ENCODE measurements at places on chromosomes 5 and 9. TPM values are rescaled to one million over a fixed set of nuclear protein-coding genes. Genes with fewer than 3 reads are reported as not detected.

DNA sequence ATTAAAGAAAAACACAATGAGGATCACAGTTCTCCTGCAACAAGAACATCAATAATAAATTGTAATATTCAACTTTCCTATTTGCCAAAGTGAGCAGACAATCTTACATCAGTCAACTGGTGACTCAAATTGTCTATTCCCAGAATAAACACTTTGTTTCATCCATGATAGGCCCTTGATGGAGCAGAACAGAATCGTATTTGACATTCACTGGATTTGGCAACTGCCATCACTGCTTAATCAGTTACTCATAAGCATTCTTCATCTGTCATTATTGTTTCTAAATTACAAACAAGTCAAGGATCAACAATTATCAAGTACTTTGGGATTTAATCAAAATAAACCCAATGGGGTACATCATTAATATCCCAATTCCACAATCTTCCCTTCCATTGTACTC lies 398.4 kb downstream of the GABRG2 start:
- no peak for DNase-seq
- no peaks in the 10 kb centered on the region for H3K27me3 ChIP-seq
- no peaks in the 10 kb centered on the region for H3K4me1 ChIP-seq
- H3K36me3 ChIP-seq = no peaks in the 10 kb centered on the region
- H3K27ac ChIP-seq = no peak overlapping the region

- H3K27me3 ChIP-seq = no peaks in the 10 kb centered on the region
- H3K4me3 ChIP-seq = no peak overlapping the region
- no peaks in the 10 kb centered on the region for H3K36me3 ChIP-seq
- peaks cover 8% of the 10 kb centered on the region for H3K4me1 ChIP-seq
- H3K27ac ChIP-seq = no peak overlapping the region
Observed at GRCh38 chr5:127891942-127892341, 188.8 kb downstream of the CCDC192 start.

Gene SPATA31D1
- not detected for total RNA-seq

DNA sequence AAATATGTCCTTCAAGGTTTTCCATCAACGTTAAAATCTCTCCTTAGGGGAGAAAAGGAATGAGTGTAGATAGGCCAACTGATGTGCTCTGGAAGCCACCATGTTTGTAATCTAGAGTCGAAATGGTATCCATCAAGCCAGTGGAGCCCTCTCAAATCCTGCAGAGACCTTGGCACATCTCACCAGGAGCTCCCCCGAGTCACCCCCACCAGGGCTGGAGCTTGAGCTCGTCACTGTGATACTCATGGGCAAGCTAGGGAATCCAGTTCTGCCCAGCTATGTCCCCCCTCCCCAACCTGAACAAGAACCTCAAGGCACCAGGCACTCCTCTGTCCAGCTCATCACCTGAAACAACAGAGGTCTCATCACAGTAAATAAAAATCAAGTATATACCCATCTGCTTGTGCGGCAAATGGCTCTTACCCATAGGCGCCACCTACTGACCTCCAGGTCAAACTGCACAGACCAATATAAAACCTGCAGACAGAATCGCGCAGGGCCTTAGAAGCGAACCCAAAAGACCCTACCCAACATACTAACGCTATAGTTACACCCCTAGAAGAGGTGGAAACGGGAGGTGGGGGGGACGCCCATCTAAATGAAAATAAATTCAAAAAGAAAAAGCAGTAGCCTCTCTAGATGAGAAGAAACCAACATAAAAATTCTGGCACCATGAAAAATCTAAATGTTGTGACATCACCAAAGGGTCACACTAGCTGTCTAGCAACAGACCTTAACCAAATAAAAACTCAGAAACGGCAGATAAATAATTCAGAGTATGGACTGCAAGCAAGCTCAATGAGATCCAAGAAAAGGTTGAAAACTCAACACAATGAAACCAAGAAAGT lies 75.0 kb downstream of the TTC39B start:
- no peak overlapping the region for H3K27ac ChIP-seq
- no peaks in the 10 kb centered on the region for H3K36me3 ChIP-seq
- H3K4me3 ChIP-seq = no peak overlapping the region
- no peak for DNase-seq

Gene MEGF10
- 1.2 TPM for total RNA-seq

DNA sequence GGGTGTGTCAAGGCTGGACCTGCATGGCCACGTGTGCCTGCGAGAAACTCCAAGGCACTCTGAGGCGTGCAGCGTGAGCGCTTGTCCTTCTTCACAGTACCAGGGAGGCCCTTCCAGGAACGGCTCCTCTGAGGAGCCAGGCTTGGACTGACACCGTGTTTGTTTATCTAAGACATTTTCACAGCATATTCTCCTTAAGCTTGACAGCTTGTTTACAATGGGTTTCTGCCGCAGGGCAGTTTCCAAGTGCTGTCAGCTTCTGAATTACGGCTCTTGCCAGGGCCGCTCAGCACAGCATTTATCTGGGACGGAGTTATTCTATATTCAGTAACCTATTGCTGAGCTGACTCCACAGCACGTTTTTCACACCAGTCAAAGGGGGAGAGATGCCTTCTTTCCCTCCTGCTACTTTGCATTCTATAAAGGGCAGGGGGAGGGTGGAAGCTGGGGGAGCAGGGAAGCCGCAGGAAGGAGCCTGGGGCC lies 98.4 kb downstream of the LMNB1 start:
- no peak overlapping the region for H3K4me3 ChIP-seq
- no peaks in the 10 kb centered on the region for H3K36me3 ChIP-seq
- H3K4me1 ChIP-seq = peaks cover 32% of the 10 kb centered on the region
- DNase-seq = no peak
- no peaks in the 10 kb centered on the region for H3K27me3 ChIP-seq

GRCh38 chr5:74499256-74500050 lies 141.1 kb downstream of the ENC1 start:
- no peaks in the 10 kb centered on the region for H3K4me1 ChIP-seq
- no peaks in the 10 kb centered on the region for H3K36me3 ChIP-seq
- H3K27ac ChIP-seq = no peak overlapping the region
- no peaks in the 10 kb centered on the region for H3K27me3 ChIP-seq

DNA sequence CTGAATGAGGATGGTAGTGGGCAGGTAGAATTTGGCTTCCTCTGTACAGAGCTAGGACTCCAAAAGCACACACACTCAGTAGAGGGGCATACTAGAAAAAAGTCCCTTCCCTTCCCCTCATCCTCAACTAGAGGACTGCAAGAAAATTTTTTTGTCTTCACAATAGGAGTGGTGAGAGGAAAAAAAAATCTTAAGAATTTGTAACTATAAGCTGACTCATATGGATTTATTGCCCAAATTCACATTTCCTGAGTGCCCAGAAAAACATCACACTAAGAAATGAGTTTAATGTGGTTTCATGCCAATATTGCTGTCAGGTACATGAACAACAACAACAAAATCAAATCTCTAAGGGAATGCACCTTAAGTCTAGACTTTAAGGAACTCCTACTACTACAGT lies 43.7 kb downstream of the RANBP6 start:
- peaks cover 46% of the 10 kb centered on the region for H3K36me3 ChIP-seq
- no peak overlapping the region for H3K4me3 ChIP-seq
- H3K4me1 ChIP-seq = peaks cover 17% of the 10 kb centered on the region
- no peak overlapping the region for H3K27ac ChIP-seq
- no peaks in the 10 kb centered on the region for H3K27me3 ChIP-seq

Gene SLC34A3
- not detected for total RNA-seq

- H3K4me1 ChIP-seq = no peaks in the 10 kb centered on the region
- H3K27me3 ChIP-seq = no peaks in the 10 kb centered on the region
- H3K4me3 ChIP-seq = no peak overlapping the region
- H3K36me3 ChIP-seq = no peaks in the 10 kb centered on the region
Observed at GRCh38 chr9:117839862-117840261, 135.7 kb downstream of the TLR4 start.

DNA sequence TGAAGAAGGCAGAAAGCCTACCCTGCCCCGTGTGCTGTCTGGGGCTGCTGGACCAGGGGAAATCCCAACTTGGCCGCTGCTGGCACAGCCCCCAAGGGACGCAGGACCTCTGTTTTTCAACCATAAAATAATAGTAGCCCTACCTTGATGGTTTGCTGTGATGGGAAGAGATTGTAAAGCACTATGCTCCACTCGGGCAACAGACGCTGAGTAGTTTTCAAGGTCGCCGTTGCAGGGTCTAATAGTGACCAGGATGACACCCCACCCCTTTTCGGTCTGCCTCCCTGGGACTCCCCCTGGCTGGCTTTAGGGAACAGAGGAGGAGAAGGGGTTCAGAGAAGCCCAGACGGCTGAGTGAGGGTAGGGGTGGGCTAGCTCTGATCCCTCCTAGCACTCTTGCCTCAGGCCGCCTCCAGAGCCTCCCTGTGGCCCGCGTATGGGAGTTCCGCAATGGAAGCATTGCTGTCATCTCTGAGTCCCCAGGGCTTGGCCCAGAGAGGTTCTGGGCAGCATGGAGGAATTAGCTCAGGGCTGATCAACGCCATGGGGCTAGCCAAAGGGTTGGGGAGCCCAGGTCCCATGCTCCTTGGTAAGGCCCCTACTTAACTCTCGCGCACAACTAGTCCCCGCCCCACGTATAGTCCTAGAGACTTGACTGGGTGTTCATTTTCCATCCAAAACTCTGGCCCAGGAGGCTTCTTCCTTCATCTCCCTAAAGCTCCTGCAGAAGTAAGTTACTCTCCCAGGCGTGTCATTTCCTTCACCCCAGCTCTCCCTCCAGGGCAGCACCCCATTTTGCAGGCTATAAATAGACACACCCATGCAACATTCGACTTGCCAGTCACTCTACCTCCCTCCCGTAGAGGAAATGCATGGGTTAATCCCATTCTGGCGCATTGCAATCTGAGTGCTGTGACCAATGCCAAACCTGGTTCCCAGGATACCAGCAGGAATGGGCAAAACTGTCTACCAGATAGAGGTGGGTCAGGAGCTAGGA lies 1.1 kb upstream of the IRF1 start:
- DNase-seq = peak; percentile 72
- H3K36me3 ChIP-seq = peaks cover 1% of the 10 kb centered on the region
- H3K27ac ChIP-seq = peak overlapping the region; percentile 100

- H3K36me3 ChIP-seq = no peaks in the 10 kb centered on the region
- no peaks in the 10 kb centered on the region for H3K4me1 ChIP-seq
- no peak overlapping the region for H3K27ac ChIP-seq
- no peaks in the 10 kb centered on the region for H3K27me3 ChIP-seq
Observed at GRCh38 chr5:174376726-174377373, 331.3 kb downstream of the NSG2 start.

Gene MAML1
- 25.7 TPM for total RNA-seq

DNA sequence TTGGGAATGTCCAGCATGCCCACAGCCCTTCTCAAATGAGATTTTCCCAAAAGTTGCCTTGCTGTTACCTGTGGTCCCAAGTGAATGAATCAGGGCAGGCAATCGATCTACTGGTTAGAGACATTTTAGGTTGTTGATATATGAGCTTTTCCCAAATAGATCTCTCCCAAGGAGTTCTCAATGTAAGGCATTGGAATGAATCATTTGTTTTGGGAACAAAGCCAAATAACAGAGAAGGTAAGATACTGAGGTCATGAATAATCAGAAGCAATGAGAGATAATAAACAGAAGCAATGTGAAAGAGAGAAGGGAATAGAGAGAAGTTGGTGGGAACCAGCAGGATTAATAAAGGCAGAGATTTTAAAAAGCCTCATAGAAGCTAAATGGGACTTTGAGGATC lies 93.6 kb upstream of the FER start:
- no peaks in the 10 kb centered on the region for H3K4me1 ChIP-seq
- no peak overlapping the region for H3K27ac ChIP-seq
- no peak overlapping the region for H3K4me3 ChIP-seq
- no peaks in the 10 kb centered on the region for H3K36me3 ChIP-seq
- DNase-seq = no peak

Gene PCDHGC5
- 5.6 TPM for total RNA-seq

Gene IL5
- total RNA-seq = not detected

Gene WDR31
- total RNA-seq = 1.9 TPM

Gene SECISBP2
- total RNA-seq = 35.0 TPM

GRCh38 chr5:65858316-65858715 lies 68.1 kb upstream of the ERBIN start:
- H3K4me3 ChIP-seq = no peak overlapping the region
- DNase-seq = no peak
- no peaks in the 10 kb centered on the region for H3K27me3 ChIP-seq
- H3K36me3 ChIP-seq = no peaks in the 10 kb centered on the region

DNA sequence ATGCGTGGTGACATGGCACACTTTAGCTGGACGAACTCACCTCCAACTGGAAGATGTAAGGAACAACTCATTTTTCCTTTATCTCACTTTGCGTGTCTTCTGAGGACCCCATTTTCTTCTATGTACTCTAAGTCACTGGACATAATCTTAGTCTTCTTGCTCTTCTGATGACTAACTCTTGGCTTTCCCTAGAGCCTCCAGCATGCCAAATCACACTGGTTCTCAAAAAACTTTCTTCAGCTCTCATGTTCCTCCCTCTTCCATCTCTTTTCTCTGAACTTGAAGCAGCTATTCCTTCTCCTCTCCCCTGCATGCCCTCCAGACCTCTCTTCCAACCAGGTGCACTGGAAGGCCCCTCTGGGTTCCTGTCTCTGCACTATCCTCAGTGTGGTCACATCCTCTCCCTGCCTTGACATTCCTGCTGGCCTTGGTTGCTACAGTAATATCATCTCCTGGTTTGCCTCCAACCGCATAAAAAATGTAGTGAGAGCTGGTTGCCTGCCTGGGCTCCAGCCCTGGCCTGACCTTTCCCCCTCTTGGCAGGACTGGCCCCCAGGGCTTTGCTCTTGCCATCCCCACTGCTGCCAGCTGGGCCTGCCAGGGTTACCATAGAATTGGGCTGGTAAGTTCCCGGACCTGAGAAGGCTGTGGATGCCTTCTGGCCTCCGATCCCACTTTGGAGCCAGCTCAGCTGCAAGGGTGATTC lies 44.8 kb upstream of the BNC2 start:
- H3K36me3 ChIP-seq = no peaks in the 10 kb centered on the region
- DNase-seq = no peak
- no peak overlapping the region for H3K4me3 ChIP-seq
- no peaks in the 10 kb centered on the region for H3K27me3 ChIP-seq

Gene CDKN2A
- 1.4 TPM for total RNA-seq

Gene PCDHA6
- 0.71 TPM for total RNA-seq

Gene CD72
- 1.2 TPM for total RNA-seq

GRCh38 chr5:43020399-43020746 lies 19.7 kb downstream of the ANXA2R start:
- no peaks in the 10 kb centered on the region for H3K36me3 ChIP-seq
- peak overlapping the region; percentile 40 for H3K4me3 ChIP-seq
- peak overlapping the region; percentile 86 for H3K27ac ChIP-seq
- peaks cover 17% of the 10 kb centered on the region for H3K4me1 ChIP-seq
- no peak for DNase-seq

Gene SLC6A3
- not detected for total RNA-seq

GRCh38 chr9:88747768-88748167 lies 212.8 kb downstream of the NXNL2 start:
- peak overlapping the region; percentile 74 for H3K27ac ChIP-seq
- no peaks in the 10 kb centered on the region for H3K36me3 ChIP-seq
- H3K27me3 ChIP-seq = no peaks in the 10 kb centered on the region
- H3K4me3 ChIP-seq = no peak overlapping the region
- peak; percentile 83 for DNase-seq
- H3K4me1 ChIP-seq = peaks cover 2% of the 10 kb centered on the region

DNA sequence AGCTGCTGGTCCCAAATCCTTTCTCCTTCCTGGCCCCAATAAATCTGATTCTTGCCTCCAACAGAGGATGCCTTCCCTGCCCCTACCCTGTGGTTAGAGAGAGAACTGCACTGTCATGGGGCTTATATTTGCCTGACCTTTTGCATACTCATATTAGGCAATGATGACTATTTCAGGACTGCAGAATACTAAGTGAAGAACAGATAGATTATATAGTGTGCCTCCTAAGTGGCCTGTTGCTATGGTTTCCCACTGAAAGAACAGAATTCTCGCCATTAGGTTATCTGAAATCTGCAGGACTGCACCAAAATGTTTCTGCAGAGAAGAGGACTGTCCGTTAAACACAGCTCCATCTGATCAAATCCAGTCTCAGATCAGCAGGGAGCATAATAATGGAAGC lies 87.3 kb upstream of the CCNG1 start:
- H3K4me1 ChIP-seq = no peaks in the 10 kb centered on the region
- no peak overlapping the region for H3K4me3 ChIP-seq
- H3K27ac ChIP-seq = no peak overlapping the region
- no peak for DNase-seq
- H3K27me3 ChIP-seq = no peaks in the 10 kb centered on the region

Measured in sigmoid colon (tissue), 7 donors.